Heart right ventricle (tissue), 16 donors: ENCODE measurements at places on chromosomes 6 and 20.

DNA sequence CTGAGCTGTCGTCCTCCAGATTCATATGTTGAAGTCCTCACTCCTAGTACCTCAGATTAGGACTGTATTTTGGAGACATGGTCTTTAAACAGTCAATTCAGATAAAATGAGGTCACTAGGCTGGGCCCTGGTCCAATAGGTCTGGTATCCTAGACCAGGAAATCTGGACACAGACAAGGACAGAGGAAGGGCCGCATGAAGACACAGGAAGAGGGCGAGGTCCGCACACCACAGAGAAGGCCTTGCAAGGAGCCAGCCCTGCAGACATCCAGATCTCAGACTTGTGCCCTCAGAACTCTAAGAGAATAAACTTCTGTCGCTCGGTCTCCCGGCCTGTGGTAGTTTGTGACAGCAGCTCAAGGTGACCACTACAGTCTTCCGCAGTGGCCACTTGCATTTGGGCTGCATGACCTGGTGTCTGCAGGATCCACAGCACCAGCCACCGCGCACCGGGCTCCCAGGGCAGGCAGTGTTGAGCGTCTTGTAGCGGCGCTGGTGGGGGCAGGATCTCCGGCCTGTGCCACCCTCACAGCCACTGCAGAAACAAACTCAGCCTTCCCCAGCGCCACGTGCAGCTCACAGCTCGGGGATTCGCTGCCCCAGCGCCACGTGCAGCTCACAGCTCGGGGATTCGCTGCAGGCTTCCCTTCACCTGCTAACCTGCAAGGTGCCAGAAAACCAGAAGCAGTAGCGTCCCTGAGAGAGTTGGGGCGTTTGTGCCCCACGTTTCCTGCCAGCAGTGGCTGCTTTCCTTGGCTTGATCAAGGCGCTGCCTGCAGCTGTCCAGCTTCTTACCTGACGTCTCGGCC, 6.0 kb upstream of the RBM38 start:
- peaks cover 27% of the 10 kb centered on the region for H3K4me1 ChIP-seq
- no peak for DNase-seq
- H3K27me3 ChIP-seq, result no peaks in the 10 kb centered on the region

DNA sequence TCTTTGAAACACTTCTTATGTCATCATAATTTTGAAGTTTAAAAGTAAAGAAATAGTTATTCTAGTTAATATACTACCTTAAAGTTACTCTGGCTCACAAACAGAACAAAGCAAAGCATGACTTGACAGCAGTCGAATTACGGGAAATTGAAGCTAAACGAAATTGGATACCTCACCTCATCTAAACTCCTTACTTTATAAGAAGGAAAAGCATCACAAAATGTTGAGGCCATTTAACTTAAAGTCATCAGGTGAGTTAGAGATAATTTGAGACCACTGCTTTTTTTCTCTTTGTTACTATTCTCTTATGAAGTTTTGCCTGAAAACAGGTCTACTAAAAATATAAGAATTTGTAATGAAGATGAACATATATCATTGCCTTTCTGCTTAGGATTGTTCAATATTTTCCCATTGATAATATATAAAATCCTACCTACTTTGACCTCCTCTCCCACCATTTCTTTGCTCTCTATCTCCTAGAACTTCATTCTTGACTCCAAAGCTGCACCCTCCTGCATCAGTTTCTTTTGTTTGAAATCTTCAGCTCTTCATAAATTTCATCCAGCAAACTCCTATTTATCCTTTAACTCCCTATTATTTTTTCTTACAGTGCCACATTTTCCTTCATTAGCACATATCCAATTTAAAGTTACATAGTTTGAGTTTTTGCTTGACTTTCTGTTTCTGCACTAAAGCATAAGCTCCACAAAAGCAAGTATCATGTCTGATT, 510.7 kb upstream of the ZNF337 start:
- DNase-seq, result no peak
- no peaks in the 10 kb centered on the region for H3K36me3 ChIP-seq
- peaks cover 11% of the 10 kb centered on the region for H3K4me1 ChIP-seq

DNA sequence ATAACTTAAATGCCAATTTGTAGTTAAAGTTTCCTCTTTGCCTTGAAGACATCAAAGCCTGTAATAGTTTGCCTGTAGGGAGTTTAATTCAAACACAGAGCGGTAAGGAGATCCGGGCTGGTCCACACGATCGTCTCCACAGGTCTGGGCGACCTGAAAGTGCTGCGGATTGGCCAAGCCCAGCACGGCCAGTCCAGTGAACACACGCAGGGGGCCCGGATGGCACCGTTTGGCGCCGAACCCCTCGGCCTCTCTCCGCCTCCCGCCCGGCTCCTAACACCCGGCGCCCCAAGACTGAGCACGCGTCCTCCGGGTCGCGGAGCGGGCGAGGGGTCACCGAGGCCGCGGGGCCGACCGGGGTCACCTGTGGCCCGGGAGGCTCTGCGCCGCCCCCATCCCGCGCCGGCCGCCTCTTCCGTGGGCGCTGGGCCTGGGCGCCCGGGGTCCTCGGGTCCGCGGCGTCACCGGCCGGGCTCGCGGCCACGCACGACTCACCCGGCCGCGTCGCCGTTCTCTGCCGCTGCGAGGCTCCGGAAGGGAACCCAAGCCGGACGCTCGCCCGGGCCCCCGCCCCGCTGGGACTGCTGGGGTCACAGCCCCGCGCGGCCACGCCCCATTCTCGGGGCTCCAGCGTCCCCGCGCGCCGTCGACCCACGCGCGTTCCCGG, 481 bp downstream of the SERPINB6 start:
- peak overlapping the region; percentile 99 for H3K27ac ChIP-seq
- H3K4me3 ChIP-seq, result peak overlapping the region; percentile 62
- no peaks in the 10 kb centered on the region for H3K4me1 ChIP-seq
- H3K36me3 ChIP-seq, result no peaks in the 10 kb centered on the region
- no peaks in the 10 kb centered on the region for H3K27me3 ChIP-seq

DNA sequence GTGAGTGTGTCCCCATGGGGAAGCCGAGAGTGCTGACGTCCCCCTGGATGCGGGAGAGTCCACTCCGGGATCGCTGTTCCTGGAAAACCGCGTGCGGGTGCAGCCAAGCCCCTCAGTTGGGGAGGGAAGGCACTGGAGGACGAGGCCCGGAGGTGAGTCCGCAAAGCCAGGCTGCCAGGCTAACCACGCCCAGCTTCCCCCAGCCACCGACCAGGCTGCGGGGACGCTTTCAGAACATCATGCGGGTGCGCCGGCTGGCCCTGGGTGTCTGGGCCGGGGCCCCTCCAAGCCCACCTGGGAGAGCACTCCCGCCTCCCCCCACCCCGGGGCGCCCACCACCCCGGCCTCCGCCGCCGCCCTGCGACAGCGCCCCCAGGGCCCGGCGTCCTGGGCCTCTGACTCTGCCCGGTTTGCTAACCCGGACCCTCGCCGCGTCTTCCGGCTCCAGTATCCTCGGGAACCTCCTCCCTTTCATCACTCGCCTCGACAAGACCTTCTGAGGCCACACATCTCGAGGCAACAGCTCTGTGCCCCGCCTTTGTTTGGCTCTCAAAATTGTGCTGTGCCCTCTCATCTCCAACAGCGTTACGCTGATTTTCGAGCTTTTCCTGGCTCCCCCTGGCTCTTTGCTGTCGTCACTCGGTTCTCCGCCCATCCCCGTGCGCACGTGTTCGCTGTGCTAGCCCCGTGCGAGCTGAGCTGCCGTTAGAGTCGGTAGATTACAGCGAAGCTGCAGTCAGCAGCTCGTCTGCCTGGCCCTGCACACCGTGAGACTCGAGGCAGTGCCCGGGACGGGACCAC, 47.1 kb upstream of the ENTPD6 start:
- peak; percentile 40 for DNase-seq
- peaks cover 47% of the 10 kb centered on the region for H3K27me3 ChIP-seq
- no peaks in the 10 kb centered on the region for H3K36me3 ChIP-seq
- H3K4me3 ChIP-seq, result peak overlapping the region; percentile 4
- H3K27ac ChIP-seq, result no peak overlapping the region
- H3K4me1 ChIP-seq, result peaks cover 7% of the 10 kb centered on the region

- no peaks in the 10 kb centered on the region for H3K36me3 ChIP-seq
- H3K27ac ChIP-seq, result no peak overlapping the region
- H3K4me1 ChIP-seq, result no peaks in the 10 kb centered on the region
- DNase-seq, result no peak
- H3K4me3 ChIP-seq, result no peak overlapping the region
These were observed 53.5 kb downstream of the HCRTR2 start for GRCh38 chr6:55227862-55228261.

- H3K4me1 ChIP-seq, result no peaks in the 10 kb centered on the region
- DNase-seq, result no peak
- no peak overlapping the region for H3K27ac ChIP-seq
- no peak overlapping the region for H3K4me3 ChIP-seq
- H3K36me3 ChIP-seq, result no peaks in the 10 kb centered on the region
These were observed 465.3 kb upstream of the SYNCRIP start for GRCh38 chr6:86107985-86108384.

GRCh38 chr20:36061754-36062153, 92.8 kb upstream of the EPB41L1 start:
- peaks cover 17% of the 10 kb centered on the region for H3K4me1 ChIP-seq
- no peak overlapping the region for H3K27ac ChIP-seq
- H3K36me3 ChIP-seq, result no peaks in the 10 kb centered on the region
- H3K27me3 ChIP-seq, result no peaks in the 10 kb centered on the region
- H3K4me3 ChIP-seq, result no peak overlapping the region

DNA sequence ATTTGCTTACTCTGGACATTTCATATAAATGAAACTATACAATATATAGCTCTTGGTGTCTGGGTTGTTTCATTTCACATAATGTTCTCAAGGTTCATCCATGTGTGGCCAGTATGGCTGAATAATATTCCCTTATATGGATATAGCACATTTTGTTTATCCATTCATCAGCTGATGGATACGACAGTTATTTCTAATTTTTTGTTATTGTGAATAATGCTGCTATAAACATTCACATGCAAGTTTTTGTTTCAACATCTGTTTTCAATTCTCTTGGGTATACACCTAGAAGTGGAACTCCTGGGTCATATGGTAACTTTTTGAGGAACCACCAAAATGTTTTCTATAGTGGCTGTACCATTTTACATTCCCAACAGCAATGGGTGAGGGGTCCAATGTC, 101.1 kb downstream of the CDK19 start:
- DNase-seq, result no peak
- no peaks in the 10 kb centered on the region for H3K36me3 ChIP-seq
- H3K4me1 ChIP-seq, result no peaks in the 10 kb centered on the region
- H3K27ac ChIP-seq, result no peak overlapping the region

GRCh38 chr6:35283361-35283760, 14.3 kb upstream of the DEF6 start:
- no peak overlapping the region for H3K4me3 ChIP-seq
- DNase-seq, result no peak
- no peaks in the 10 kb centered on the region for H3K27me3 ChIP-seq
- H3K4me1 ChIP-seq, result peaks cover 7% of the 10 kb centered on the region
- H3K27ac ChIP-seq, result no peak overlapping the region

DNA sequence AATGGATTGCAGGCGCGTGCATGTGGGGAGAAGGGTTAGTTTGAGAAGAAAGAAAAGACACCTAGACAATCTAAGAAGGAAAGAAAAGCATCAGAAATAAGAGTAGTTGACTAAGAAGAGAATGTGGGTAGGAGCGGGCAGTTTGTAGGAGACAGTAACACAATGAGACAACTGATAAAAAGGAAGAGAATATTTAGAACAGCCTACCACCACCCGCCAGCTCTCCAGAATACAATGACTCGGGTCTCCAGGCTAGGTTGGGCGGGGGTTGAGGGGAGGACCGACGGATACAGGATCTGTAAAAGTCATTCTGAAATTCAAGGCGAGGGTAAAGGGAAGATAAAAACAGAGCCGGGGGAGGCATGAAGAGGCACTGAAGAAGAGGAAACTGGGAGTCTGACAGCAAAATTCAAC, 712 bp downstream of the ABHD16A start:
- H3K27me3 ChIP-seq, result no peaks in the 10 kb centered on the region
- DNase-seq, result no peak
- peaks cover 13% of the 10 kb centered on the region for H3K4me1 ChIP-seq

- H3K4me3 ChIP-seq, result no peak overlapping the region
- peaks cover 11% of the 10 kb centered on the region for H3K4me1 ChIP-seq
- H3K27ac ChIP-seq, result no peak overlapping the region
- no peak for DNase-seq
- no peaks in the 10 kb centered on the region for H3K36me3 ChIP-seq
- no peaks in the 10 kb centered on the region for H3K27me3 ChIP-seq
These were observed 150.7 kb downstream of the DOK5 start for GRCh38 chr20:54626126-54626525.

DNA sequence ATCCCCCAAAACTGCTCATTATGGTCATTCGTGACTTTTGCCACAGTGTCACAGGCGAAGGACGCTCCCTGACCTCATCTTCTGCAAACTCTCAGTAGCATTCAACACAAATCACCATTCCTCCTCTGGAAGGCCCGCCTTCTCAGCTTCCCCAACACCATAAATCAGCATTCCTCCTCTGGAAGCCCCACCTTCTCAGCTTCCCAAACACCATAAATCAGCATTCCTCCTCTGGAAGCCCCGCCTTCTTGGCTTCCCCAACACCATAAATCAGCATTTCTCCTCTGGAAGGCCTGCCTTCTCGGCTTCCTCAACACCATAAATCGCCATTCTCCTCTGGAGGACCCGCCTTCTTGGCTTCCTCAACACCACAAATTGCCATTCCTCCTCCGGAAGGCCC, 288.0 kb upstream of the AGPAT4 start:
- no peak overlapping the region for H3K4me3 ChIP-seq
- no peaks in the 10 kb centered on the region for H3K36me3 ChIP-seq
- no peaks in the 10 kb centered on the region for H3K27me3 ChIP-seq

DNA sequence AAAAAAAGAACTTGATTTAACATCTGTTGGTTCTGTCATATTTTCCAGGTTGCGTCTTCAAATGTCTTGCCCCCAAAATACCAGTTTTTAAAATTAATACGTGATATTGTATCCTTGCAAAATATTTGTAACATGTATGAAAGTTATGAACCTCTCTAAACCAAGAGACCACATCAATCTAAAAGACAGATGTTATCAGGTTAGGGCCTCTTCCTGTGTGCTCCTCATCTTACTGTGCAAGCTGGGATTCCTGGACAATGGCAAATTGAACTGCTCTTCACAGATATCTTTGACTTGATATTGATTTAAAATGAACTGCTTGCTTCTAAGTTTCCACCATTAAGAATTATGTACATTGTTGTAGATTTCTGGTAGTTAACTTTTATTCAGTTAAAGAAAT, 9.6 kb downstream of the TMEM239 start:
- DNase-seq, result no peak
- H3K27ac ChIP-seq, result no peak overlapping the region

- DNase-seq, result no peak
- H3K4me1 ChIP-seq, result no peaks in the 10 kb centered on the region
- H3K27me3 ChIP-seq, result no peaks in the 10 kb centered on the region
- H3K27ac ChIP-seq, result no peak overlapping the region
- H3K36me3 ChIP-seq, result no peaks in the 10 kb centered on the region
These were observed 268.5 kb downstream of the NRN1 start for GRCh38 chr6:5738211-5738610.

- DNase-seq, result no peak
- no peaks in the 10 kb centered on the region for H3K4me1 ChIP-seq
These were observed 33.5 kb downstream of the DACT2 start for GRCh38 chr6:168286116-168286515.

DNA sequence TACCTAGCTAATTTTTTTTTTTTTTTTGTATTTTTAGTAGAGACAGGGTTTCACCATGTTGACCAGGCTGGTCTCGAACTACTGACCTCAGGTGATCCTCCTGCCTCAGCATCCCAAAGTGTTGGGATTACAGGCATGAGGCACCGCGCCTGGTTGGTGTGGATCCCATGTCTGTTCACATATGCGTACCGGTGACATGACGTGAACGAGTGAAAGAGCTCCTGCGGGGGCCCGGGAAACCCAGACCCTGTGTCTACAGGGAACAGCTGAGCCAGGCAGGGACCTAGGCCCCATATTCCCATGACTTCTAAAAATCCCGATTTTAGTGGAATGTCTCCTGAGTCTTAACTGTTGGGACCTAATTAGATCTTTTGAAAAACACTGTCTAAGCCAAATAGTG, 33.1 kb downstream of the VSTM2L start:
- H3K4me3 ChIP-seq, result no peak overlapping the region
- no peaks in the 10 kb centered on the region for H3K4me1 ChIP-seq
- H3K27ac ChIP-seq, result no peak overlapping the region
- H3K27me3 ChIP-seq, result no peaks in the 10 kb centered on the region
